Stimulated activated naive B cell treated with anti-CD40 and anti-IgM and Interleukin-4, amounts not matched to agents 10 μg/mL and 1 μg/mL and 100 μg/mL, for 72 hours (primary cell): ENCODE measurements at places on chromosomes 4 and X.

DNA sequence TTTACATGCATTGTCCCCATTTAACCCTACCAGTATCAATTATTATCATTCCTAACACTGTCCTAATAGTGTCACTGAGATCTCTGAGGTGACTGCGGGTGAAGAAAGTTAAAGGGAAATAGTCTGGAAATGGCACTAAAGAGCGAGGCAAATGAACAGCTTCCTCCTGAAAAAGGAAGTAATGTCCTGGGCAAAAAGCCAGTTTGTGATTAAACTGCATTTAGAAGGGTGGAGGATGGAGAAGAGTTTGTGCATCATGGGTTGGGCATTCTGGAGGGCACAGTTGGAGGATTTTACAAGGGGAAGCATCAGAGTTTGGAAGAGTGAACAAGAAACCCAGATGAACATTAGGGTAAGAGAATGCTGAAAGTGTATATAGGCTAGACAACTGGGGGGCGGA lies 60.5 kb upstream of the SLC25A4 start:
- H3K4me3 ChIP-seq, result no peak overlapping the region
- H3K27me3 ChIP-seq, result peaks cover 19% of the 10 kb centered on the region
- H3K4me1 ChIP-seq, result peaks cover 2% of the 10 kb centered on the region
- H3K27ac ChIP-seq, result no peak overlapping the region
- DNase-seq, result no peak

DNA sequence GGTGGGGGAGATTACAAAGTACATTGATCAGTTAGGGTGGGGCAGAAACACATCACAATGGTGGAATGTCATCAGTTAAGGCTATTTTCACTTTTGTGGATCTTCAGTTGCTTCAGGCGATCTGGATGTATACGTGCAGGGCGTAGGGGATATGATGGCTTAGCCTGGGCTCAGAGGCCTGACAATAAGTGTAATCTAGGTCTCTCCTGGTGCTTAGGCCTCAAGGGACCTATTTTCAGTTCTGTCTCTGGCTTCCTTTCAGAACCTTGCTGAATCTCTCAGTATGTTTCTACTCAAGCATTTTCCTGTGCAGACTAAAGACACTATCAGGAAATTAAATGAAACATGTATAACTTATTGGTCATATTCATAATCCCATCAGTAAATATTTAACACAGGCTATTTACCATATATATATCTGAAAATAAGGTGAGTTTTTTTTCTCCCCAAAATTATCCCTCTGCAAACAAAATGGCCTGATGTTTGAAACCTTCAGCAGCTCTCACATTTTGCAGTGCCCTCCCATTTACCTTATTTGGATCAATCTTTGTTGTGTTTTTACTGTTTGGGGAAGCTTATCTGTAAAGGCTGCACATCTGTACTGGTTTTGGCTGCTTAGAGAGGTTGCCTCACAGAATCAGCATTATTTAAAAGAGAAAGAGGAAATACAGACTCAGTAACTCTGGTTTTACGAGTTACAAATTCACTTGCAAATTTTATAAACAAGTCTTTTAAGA lies 2.3 kb upstream of the ZCCHC4 start:
- peak overlapping the region; percentile 46 for H3K4me3 ChIP-seq
- no peak for DNase-seq
- peaks cover 6% of the 10 kb centered on the region for H3K36me3 ChIP-seq
- H3K27me3 ChIP-seq, result no peaks in the 10 kb centered on the region
- peak overlapping the region; percentile 92 for H3K27ac ChIP-seq

GRCh38 chr4:6751611-6752485 lies 30.7 kb upstream of the KIAA0232 start:
- no peaks in the 10 kb centered on the region for H3K4me1 ChIP-seq
- H3K36me3 ChIP-seq, result no peaks in the 10 kb centered on the region
- no peak for DNase-seq
- no peak overlapping the region for H3K27ac ChIP-seq
- H3K4me3 ChIP-seq, result no peak overlapping the region

DNA sequence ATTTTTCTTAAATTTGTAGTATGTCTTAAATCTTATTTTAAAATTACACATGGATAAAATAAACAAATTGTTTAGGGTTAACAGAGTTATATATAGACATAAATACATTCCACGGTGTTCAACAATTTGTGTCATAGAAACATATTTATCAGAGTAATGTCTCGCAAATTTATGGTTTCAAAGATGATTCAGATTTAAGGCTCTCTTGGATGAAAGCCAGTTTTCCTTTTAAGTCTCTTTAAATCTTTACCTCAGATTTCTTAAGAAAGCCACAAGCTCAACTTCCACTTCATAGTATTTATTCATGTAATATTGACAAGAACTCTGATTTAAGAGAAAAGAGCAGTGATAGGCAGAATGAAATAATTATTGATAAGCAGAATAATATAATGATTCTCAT lies 1254.8 kb upstream of the ADGRL3 start:
- H3K4me3 ChIP-seq, result no peak overlapping the region
- H3K4me1 ChIP-seq, result no peaks in the 10 kb centered on the region
- H3K27me3 ChIP-seq, result no peaks in the 10 kb centered on the region
- H3K36me3 ChIP-seq, result no peaks in the 10 kb centered on the region
- no peak overlapping the region for H3K27ac ChIP-seq
